ENCODE measurements at places on chromosomes 4 and X.

- DNase-seq = no peak
Measured at GRCh38 chrX:65971151-65971550, 68.7 kb downstream of the VSIG4 start.

GRCh38 chr4:54940996-54941865 is 184.2 kb downstream of the KDR start:
- no peak for DNase-seq

DNA sequence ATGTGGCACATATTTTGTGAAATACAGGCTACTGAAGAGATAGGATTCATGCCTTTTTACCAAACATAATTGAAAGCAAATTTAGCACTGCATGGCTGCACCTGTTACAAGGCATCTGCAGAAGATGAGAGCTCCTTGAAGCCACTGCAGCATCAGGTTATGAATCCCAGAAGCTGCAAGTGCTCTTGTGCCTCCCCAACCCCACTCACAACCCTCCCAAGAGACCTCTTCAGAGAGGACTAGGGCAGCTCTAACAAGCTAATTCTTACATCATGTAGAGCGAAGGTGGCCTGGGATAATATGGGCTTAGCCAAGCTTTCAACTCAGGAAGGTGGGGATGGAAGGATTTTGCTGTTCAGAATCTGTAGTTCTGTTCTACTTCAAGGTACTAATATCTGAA is 27.2 kb downstream of the MFAP3L start:
- no peak for DNase-seq

DNA sequence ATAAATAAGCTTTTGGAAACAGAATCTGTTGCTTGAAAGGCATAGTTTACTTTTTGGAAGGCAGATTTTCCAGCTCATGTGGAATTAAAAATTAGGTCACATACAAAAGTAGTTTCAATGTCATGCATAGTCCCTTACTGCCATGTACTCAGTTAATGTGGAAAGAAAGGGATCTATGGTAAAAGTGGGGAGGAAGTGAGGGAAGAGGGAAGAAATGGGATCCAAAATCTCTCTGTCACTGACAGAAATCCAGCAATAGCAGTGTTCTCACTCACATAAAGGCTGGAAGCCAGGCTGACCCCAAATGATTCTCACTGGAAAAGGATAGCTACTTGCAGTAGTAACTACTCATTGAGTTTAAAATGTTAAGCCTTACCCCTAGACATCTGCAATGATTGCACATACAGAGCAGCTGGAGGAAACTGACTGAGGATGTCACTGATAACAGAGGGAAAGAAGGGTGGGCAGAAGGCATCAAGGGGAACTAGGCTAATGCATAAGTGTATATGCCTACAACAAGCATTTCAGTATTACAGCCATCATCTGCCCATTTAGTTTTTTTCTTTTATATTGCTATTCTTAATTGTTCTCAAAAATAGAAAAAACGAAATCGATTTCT is 445.6 kb downstream of the FAT4 start:
- DNase-seq = no peak

- DNase-seq = no peak
Measured at GRCh38 chrX:149490100-149490499, 15.0 kb downstream of the IDS start.

DNA sequence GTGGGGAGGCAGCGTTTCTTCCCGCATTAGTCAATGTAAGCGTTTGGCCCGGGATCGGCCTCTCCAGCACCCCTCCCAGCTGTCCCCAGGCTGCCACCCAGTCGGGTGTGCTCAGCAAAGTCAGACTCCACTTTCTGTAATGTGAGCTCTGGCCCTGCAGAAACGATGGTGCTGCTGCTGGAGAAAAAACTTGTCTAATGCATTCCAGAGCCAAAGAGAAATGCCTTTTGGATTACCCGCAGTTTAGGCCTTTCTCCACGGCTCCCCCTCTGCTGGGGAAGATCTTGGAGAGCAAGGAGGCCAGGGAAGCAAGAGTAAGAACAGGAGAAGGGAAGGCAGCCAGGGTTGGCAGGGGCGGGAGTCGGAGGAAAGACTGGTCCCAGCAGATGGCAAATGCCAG is 55.2 kb downstream of the ELF4 start:
- DNase-seq = no peak

GRCh38 chrX:150768132-150768485 is 74.9 kb downstream of the MTMR1 start:
- DNase-seq = no peak

- DNase-seq = no peak
Measured at GRCh38 chrX:64187762-64188150, 17.8 kb downstream of the AMER1 start.

GRCh38 chrX:118839334-118839958 is 15.8 kb downstream of the ZCCHC12 start:
- DNase-seq = peak; percentile 26

- no peak for DNase-seq
Measured at GRCh38 chr4:129968778-129969177, 872.8 kb downstream of the C4orf33 start.

- DNase-seq = peak; percentile 12
Measured at GRCh38 chr4:20474119-20474518, 222.4 kb downstream of the SLIT2 start.

All from mammary epithelial cell (primary cell).